ENCODE measurements at places on chromosomes 11 and 22. TPM values are rescaled to one million over a fixed set of nuclear protein-coding genes. Genes with fewer than 3 reads are reported as not detected.

Gene CHADL
- 0.36 TPM for total RNA-seq

Gene ADSL
- total RNA-seq, result 156 TPM

Gene DCHS1
- total RNA-seq, result 0.24 TPM

Gene C11orf97
- total RNA-seq, result not detected

Gene EFCAB6
- total RNA-seq, result not detected

Gene RGL4
- total RNA-seq, result 11.7 TPM

Gene ZNHIT2
- 22.1 TPM for total RNA-seq

Gene PANX2
- 0.36 TPM for total RNA-seq

Gene TYR
- not detected for total RNA-seq

Gene RFPL1
- not detected for total RNA-seq

Gene FDX1
- total RNA-seq, result 14.2 TPM

Gene KCNK4
- total RNA-seq, result 0.29 TPM

Gene IL18BP
- total RNA-seq, result 18.5 TPM

Gene GLYAT
- not detected for total RNA-seq

Gene FIBIN
- total RNA-seq, result not detected

Gene RCE1
- total RNA-seq, result 34.4 TPM
